Lung (tissue), 17 donors: ENCODE measurements at places on chromosomes 4 and X. TPM values are rescaled to one million over a fixed set of nuclear protein-coding genes. Genes with fewer than 3 reads are reported as not detected.

DNA sequence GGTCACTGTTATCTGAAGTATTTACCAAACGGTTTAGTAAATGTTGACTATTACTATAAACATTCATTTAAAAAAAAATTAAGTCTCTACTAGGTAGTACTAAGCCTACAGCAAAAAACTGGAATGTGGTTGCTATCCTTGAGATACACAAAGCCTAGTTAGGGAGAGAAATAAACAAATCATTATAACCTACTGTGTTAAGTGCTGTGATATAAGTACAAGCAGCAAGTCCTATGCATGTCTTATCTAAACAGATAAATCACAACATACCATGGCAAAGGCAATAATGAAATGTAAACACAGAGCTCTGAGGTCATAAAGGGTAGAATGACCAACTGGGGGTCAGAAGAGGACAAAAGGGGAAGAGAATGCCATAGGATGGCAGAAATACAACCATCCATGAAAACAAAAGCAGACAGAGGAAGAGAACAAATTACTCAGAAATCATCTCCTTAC, 92.2 kb downstream of the RNF150 start:
- no peaks in the 10 kb centered on the region for H3K36me3 ChIP-seq
- no peak for DNase-seq
- no peak overlapping the region for H3K4me3 ChIP-seq

GRCh38 chrX:131366407-131366806, 77.3 kb upstream of the IGSF1 start:
- H3K27ac ChIP-seq: no peak overlapping the region
- DNase-seq: peak; percentile 50
- no peak overlapping the region for H3K4me3 ChIP-seq
- no peaks in the 10 kb centered on the region for H3K4me1 ChIP-seq
- peaks cover 17% of the 10 kb centered on the region for H3K27me3 ChIP-seq

GRCh38 chr4:76634220-76634619, 199.2 kb downstream of the SHROOM3 start:
- no peak overlapping the region for H3K4me3 ChIP-seq
- peak; percentile 38 for DNase-seq
- no peak overlapping the region for H3K27ac ChIP-seq
- no peaks in the 10 kb centered on the region for H3K36me3 ChIP-seq

Gene LRIT3
- total RNA-seq: 0.28 TPM
